Activated T-cell treated with anti-CD3 and anti-CD28 coated beads, Interleukin-2, amount 50 U/mL, for 1 hour (primary cell): ENCODE measurements at places on chromosomes 4 and X.

- DNase-seq = no peak
These were observed 114.6 kb upstream of the CBR4 start for GRCh38 chr4:169124661-169125060.

DNA sequence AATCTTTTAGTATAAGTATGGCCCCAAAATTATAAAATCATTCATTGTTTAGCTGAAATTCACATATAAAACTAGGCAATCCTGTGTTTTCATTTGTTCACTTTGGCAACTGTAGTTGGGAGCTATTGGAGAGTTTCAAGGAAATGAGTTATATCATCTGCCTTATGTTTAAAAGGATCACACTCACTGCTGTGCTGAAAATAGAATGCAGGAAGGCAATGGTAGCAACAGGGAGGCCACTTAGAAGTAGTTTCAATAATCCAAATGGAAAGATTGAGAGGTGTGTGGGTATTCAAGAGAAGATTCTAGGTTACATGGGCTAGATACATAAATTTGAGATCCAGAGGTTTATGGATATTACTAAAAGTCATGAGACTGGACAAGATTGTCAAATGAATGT, 184.9 kb downstream of the PDGFC start:
- no peak for DNase-seq

DNA sequence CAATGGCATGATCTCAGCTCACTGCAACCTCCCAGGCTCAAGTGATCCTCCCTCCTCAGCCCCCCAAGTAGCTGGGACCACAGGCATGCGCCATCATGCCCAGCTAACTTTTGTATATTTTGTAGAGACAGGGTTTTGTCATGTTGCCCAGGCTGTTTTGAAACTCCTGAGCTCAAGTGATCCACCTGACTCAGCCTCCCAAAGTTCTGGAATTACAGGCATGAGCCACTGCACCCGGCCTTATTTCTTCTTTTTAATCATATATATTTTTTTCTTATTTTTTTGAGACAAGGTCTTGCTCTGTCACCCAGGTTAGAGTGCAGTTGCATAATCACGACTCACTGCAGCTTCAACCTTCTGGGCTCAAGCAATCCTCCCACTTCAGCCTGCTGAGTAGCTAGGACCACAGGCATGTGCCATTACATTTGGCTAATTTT, 184.0 kb downstream of the TSPAN5 start:
- no peak for DNase-seq

GRCh38 chr4:82223715-82224114, 150.1 kb downstream of the HNRNPD start:
- no peak for DNase-seq

DNA sequence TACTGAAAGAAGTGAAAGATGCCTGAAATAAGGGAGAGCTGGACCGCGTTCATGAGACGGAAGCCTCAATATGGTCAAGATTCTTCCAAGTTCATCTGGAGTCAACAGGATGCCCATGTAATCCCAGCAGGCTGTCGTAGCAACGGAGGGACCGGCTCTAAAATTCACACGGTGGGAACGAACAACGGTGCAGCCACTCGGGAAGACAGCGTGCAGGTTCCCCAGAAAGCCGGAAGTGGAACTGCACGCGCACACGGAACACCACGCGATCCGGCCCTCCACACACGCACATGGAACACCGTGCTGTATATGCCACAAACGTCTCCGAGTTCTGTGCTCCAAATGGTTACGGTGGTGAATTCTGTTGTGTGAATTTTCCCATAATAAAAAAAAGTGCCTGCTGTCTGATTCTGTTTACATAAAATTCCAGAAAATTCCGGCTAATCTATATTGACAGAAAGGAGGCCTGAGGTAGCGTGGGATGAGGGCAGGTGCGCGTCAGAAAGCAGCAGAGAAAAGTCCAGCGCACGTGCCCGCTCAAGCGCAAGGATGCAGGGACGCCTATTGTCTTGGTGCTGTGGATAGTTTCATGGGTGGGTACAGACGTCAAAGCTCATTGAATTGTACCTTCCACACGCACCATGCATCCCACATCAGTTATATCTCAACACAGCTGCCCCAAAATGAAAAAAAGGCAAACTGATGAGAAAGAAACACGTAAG, 31.2 kb downstream of the PPP2R3B start:
- DNase-seq = no peak

GRCh38 chr4:174763454-174764104, 65.5 kb downstream of the GLRA3 start:
- DNase-seq = no peak

DNA sequence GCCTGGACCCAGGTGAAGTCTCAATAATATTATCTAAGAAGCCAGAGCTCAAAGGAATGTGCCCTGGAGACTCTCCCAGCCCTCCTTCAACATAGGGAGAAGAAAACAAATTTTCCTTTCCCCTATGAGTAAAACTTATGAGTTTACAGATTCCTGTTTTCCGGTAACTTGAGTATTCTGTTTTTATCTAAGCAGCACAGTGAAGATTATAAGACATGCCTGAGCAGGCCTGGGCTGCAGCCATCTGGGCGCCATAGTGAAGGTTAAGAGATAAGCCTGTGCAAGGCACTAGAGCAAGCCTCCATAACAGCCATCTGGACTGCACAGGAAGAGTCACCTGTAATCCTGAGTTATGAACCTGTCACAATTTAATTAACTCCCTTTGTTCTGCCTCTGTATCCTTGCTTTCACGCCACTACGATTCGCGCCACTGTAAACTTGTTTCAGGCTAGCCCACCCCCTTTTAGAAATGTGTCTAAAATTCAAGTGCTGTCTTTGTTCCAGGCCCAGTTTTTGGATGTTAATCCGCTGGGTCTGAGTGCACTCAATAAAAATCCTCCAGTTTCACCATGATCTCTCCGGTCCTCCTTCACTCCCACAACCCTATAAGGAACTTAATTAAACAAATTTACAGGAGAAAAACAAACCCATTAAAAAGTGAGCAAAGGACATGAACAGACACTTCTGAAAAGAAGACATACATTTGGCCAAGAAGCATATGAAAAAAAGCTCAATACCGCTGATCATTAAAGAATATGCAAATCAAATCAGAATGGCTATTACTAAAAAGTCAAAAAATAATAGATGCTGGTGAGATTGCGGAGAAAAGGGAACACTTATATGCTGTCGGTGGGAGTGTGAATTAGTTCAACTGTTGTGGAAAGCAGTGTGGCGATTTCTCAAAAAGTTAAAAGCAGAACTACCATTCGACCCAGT, 189.5 kb downstream of the APBB2 start:
- no peak for DNase-seq

- DNase-seq = no peak
These were observed 548.7 kb upstream of the DIPK2B start for GRCh38 chrX:45749375-45749774.
